ENCODE measurements at places on chromosomes 11 and 22. TPM values are rescaled to one million over a fixed set of nuclear protein-coding genes. Genes with fewer than 3 reads are reported as not detected.

NPAS4 gene
- total RNA-seq, result not detected

TESMIN gene
- 0.32 TPM for total RNA-seq

CELSR1 gene
- total RNA-seq, result 9.7 TPM

OR8D1 gene
- not detected for total RNA-seq

DNA sequence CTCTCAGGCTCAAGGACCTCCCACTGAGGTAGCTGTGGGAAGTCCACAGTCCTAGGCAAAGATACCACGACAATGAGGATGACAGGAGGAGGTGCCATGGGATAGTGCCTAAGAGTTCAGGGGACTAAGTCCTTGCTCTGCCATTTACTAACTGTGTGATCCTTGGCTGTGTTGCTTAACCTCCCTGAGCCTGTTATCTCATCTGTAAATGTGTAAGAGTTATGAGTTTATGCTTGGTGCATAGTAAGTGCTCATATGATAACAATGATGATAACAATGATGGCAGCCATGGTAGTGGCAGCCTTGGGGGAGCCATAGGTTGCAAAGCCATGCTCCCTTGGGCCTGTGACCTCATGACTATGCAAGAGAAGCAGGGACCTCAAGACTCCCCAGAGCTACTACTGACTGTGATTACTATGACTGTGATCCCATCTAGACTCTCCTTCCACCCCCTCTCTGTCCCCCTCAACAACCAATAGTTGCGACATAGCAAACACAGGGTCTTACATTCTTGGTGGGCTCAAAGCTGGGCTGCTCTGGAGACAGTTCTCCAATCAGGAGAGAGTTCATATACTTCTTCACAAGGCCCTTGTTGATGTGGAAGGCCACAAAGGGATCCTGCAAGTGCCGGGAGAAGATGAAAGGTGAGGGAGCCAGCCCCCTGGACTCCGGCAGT lies 3.9 kb downstream of the FADS1 start:
- no peak for DNase-seq

DNA sequence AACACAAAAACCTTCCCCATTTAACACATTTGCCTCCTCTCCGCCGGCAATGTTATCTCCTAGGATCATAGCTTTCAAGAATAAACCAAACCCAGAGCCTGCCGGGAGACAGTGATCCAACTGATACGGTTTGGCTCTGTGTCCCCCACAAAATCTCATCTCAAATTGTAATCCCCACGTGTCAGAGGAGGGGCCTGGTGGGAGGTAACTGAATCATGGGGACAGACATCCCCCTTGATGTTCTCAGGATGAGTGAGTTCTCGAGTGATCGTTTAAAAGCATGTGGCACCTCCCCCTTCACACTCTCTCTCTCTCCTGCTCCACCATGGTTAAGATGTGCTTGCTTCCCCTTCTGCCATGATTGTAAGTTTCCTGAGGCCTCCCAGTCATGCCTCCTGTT lies 33.3 kb downstream of the RBFOX2 start:
- DNase-seq, result no peak

- peak; percentile 58 for DNase-seq
These were observed 1.5 kb upstream of the ALDH3B1 start for GRCh38 chr11:68008381-68009337.

- DNase-seq, result peak; percentile 20
These were observed 292.0 kb downstream of the TBC1D22A start for GRCh38 chr22:47054231-47055072.

DNA sequence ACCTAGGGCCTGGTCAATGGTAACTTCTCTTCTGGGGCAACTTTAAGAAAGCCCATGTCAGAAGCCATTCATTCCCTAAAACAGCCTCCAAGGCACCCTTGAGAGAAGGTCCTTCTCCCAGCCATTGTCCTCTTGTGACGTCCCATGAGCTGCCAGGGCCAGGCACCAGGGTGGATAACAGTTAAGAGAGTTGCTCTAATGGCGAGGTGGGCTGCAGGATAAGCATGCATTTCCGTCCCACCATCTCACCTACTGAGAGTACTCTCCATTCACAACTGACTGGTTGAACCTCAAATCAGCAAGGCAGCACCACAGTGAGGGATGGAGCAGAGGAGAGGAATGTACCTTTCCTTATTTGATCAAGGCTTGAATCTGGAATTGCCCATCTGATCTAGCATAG lies 14.6 kb downstream of the POU2AF1 start:
- no peak for DNase-seq

DNA sequence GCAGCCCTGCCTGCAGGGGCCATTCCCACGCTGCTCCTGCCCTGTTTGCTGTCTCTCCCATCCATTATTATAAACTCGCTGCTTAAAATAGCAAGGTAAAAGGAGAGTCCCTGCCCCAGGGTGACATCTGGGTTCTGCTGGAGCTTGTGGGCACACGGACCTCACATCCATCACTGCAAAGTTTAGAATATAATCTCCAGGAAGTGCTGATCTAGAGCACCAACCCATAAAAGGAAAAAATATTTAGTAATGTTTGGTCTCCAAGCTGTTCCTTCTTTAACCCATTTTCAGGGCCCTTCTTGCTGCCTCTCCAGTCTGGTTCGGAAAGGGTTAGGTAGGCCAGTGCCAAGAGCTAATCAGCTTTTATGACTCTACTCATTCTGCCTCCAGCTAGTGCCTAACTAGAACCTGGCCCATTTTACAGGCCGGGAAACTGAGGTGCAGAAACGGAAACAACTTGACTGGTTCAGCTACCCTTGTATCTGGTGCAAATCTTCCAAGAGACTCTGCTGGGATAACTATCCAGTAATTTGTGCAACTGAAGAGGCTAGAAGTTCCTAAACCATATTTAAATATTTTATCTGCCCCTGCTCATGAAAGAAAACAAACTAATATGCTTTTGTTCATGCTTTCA lies 37.5 kb downstream of the IRAG1 start:
- no peak for DNase-seq

- DNase-seq, result no peak
These were observed at the start of gene PARVG for GRCh38 chr22:44180706-44181032. TSS of gene PARVG (plus strand) at chr22:44180925. CDS start at chr22:44183330, 2,405 bp downstream.
